ENCODE measurements at places on chromosomes 12 and 14.

DNA sequence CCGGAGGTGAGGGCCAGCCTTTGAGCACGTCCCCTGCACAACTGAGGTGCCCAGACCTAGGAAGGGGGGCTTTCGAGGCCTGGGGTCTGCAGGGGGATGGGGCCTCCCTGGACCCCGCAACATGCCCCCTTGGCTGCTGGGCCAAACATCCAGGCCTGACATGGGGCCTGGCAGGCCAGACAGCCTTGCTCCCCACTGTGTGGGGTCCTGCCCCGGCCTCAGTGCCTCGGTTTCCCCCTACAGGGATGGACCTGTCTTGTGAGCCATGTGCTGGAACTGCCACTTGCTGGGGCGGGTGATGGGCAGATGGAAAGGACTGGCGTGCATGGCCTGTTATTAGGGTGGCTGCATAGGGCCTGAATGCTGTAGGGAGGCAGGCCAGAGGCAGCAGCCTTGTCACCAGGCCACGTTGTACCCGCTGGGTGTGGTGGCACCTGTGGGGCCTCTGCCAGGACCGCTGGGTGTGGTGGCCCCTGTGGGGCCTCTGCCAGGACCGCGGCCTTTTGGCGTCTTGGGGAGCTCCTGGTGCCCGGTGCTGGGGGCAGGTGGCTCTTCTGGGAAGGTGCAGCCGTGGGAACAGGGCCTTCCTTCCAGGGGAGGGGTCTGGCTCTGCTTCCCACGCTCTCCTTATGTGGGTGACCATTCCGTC, 20.4 kb downstream of the ASPG start:
- DNase-seq = no peak

- peak; percentile 70 for DNase-seq
Observed at GRCh38 chr12:81296556-81297305, 218.9 kb downstream of the ACSS3 start.

- no peak for DNase-seq
Observed at GRCh38 chr12:78970041-78970440, 105.5 kb downstream of the SYT1 start.

DNA sequence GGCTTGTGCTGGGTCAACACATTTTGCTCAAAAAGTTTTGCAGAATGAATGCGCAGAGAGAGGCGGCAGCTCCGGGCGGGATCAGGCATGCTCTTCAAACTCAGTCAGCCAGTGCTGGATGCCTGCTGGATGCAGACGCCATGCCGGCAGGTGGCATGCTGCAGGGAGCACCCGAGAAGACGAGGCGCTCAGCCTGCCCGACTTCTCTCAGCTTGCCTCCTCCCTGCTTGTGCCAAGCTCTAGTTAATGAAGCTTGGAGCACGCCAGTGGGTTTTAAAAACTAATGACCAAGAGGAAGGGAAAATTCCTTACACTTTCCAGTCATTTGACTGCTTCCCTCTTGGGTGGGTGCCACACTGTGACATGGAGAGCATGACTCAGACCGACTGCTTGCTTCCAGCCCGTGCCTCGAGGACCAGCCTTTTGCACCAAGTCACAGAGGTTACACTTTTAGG, 39.8 kb downstream of the SLC24A4 start:
- peak; percentile 76 for DNase-seq

DNA sequence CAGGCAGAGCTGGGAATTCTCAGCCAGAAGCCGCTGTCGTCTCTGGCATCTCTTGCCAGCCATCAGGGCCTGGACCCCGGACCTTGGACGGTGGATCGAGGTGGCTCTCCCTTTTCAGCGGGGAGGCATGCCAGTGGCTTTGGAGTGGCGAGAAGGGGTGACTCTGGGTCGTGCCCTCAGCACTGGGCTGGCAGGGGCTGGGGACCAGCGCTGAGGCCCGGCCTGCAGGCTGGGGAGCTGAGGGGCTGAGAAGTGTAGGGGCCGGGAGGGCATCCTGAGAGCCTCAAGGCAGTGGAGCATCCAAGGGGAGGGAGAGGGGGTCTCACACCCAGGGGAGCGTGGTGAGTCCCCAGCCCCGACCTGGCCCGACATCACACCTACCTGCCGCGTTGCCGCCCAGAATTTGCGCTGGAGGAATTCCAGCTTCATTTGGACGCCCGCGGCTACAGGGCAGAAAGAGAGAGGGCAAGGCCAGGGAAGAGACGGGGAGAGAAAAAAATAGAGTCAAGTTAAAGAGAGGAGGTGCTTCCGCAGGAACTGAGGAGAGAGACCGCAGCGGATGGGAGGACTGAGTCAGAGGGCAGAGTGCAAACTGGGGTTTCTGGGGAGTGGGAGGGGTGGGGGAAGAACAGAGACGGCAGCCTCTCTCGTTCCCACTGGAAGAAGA, 9.0 kb upstream of the LRTM2 start:
- DNase-seq = no peak
